ENCODE measurements at places on chromosomes 5 and 9. TPM values are rescaled to one million over a fixed set of nuclear protein-coding genes. Genes with fewer than 3 reads are reported as not detected.

The PCSK1 gene
- total RNA-seq = 2.4 TPM

The PPP2R2B gene
- total RNA-seq = 135 TPM

The FSTL4 gene
- total RNA-seq = 6.0 TPM

The BARHL1 gene
- not detected for total RNA-seq

The BHMT gene
- total RNA-seq = 9.3 TPM

The LPCAT1 gene
- total RNA-seq = 54.3 TPM

The NINJ1 gene
- total RNA-seq = 23.8 TPM

The LECT2 gene
- total RNA-seq = not detected

The LCN12 gene
- total RNA-seq = 0.20 TPM

Measured in spinal cord (tissue), 10 donors.